ENCODE measurements at places on chromosomes 6 and 20.

- peak; percentile 62 for DNase-seq
Observed at GRCh38 chr6:49553384-49553783, 2.9 kb downstream of the C6orf141 start.

DNA sequence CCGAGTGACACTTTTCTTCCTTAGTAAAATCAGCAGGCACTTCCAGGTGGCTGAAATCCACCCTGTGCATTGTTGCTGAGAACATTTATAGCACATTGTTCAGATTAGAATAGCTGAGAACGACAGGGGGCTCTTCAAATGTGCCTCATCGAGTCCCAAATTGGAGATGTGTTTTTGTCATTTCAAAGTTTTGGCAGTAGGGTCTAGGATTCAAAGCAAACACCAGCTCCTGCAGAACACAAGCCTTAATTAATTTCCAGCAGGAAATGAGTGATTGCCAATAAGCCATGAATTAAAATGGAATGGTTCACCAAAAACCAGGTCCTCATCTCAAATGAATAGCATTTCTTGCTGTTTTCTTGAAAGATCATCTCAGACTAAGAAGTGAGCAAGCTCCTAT lies 171.6 kb downstream of the PLCB1 start:
- no peak for DNase-seq

DNA sequence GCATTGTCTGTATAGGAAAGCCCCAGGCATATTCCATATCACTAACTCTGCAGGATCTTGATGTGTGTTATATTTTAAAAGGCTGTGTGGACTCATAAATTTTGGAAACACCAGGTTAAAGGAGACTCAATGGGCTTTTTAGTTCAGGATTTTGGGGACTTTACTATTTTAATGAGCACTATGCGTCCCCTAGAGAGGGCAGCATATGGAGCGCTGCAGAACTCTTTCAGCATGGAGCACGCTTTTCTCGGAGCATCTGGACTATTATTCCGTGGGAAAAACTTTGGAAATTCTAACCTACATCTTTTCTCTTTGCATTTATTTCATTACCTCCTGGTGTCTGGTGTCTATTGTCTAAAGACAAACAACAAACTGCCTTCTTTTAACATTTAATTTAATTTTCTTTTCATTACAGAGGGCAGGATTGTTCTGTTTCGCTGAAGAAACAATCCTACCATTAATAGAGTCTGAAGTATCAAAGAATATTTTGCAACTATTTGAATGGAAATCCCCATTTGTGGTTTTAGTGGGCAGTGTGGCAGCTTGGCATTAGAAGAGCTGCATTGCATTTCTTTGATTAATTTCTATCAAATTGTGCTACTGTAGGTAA lies 399.9 kb upstream of the HSF2 start:
- no peak for DNase-seq

DNA sequence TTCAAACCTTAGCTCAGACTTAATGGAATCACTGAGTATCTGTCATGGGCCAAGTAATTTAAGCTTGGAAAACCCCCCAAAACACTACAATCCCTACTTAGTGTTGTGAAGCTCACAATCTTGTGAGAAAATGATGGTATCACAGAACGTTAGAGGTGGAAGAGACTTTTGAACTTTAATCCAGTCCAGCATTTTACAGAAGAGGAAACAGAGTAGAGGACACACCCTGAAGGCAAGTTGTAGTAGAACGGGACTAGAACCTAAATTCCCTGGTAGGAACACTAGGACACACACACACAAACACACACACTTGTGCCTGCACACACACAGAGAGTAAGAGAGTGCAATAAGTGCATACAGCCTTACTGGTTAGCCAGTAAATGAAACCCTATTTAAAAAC lies 50.2 kb upstream of the CAP2 start:
- DNase-seq, result no peak

GRCh38 chr6:147641511-147641910 lies 133.0 kb downstream of the SAMD5 start:
- no peak for DNase-seq

DNA sequence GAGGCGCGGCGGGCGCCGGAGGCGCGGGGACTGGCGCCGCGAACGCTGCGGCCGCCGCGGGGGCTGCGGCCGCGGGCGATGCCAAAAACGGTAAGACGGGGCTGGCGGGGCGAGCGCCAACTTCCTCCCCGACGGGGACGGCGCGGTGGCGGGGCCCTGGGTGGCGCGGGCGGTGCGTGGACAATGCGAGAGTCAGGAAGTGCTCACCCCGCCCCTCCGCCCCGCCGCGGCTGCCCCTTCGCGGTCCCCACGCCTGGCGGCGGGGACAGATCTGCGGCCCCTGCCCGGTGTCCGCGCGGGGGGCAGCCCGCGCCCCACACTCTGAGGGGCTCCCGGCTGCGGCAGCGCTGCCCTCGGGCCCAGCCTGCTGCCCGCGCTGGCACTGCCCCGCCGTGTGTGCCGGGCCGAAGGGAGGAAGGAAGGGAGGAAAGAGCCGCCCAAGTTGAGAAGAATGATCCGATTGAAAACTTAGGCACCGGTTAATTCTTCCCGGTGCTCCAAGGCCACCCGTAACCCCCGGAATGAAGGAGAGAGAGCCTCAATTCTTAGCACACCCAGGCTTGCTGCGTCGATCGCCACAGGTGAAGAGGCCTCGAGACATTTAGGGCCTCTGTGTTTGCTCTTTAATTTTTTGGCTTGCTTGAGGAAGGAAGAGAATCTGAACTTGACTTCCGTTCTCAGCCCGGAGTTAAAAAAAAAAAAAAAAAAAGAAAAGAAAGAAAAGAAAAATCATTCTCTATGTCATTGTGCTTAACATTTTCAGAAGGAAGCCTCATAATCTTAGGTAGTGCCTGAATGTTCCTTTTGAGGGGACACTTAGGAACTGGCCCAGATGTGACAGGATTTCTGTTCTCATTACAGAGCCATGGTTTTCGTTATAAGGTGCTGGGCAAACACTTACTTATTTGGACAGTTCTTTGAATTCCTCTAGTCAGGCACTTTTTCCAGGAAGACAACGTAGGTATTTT lies 982 bp downstream of the HECA start:
- DNase-seq, result peak; percentile 19

DNA sequence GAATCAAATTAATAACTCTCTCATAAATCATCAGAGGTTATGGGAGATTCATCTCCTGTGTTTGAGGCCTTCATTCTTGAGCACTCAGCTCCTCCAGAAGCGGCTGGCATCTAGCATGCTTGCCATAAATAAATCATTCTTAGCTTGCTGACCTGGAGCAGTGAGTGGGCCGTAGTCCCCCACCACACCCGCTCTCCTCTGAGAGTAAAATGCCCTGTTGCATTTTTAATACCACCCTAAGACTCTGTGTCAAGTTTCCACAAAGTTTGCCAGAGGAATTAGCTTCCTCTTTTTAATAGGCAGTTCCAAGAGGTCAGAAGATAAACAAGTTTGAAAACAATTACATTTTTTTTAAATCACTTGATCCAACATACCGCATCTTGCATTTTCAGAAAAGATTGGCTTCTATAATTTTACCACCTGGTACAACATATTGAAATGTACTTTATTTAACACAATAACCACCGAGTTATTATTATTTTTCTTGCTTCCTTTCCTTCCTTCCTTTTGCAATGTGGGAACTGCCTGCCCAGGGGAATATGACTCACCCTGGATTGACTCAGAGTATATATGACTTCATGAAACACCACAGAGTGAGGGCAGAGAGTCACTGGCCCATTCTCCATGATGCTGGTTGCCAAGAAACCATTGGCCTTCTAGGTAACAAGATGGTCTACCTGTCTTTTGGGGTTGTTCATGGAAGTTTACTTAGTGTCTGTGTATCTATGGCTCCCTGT lies 29.4 kb upstream of the CLIC5 start:
- DNase-seq, result peak; percentile 80

DNA sequence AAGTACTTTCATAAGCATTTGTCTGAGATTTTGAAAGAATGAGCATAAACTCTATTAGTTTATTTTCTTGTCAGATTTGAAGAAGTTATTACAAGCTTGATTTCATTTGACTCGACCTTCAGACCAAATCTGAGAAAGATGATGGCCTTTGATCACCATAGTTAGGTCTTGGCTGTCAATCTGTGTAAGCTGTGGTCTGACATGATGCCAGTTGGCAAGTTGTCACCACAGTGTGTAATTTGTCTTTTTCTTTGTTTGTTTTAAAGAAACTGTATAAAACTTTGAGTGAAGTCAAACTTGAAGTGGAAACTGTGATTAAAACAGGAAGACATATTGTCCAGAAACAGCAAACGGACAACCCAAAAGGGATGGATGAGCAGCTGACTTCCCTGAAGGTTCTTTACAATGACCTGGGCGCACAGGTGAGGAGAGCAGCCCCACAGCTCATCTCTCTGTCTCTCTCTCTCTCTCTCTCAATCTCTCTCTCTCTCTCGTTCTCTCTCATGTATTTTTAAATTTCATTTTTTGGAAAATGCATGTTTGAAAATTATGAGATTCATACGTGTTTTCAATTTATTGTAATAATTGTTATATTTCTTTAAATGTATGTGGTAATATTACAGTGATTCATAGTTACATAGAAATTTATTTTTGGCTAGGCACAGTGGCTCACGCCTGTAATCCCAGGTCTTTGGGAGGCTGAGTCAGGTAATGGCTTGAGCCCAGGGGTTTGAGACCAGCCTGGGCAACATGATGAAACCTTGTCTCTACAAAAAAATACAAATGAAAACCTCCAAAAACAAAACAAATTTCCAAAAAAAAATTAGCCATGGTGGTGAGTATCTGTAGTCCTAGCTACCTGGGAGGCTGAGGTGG lies 208.1 kb downstream of the UTRN start:
- peak; percentile 13 for DNase-seq

GRCh38 chr6:35777356-35778102 lies 1.1 kb downstream of the CLPSL2 start:
- DNase-seq, result no peak

DNA sequence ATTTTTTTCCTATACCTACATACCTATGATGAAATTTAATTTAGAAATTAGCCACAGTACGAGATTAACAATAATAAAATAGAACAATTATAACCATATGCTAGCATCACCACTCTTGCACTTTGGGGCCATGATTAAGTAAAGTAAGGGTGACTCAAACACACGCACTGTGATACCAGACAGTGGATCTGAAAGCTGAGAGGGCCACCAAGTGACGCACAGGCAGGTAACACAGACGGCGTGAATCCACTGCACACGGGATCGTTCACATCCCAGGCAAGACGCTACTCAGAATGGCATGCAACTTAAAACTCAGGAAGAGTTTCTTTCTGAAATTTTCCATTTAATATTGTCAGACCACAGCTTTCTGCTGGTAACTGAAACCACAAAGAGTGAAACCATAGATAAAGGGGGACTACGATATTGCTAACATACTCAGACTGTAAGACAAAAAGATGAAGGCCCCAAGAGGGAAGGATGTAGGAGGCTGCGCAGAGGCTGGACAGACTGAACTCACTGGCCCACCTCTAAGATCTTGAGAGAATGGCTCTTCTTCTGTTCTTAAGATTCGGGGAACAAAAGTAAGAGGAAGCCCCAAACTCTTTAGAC lies 17.9 kb downstream of the RRBP1 start:
- DNase-seq, result no peak

- DNase-seq, result peak; percentile 20
Observed at GRCh38 chr20:50824137-50824536, 29.3 kb downstream of the BCAS4 start.

GRCh38 chr6:49730251-49730650 lies 13.9 kb downstream of the CRISP3 start:
- no peak for DNase-seq

- no peak for DNase-seq
Observed at GRCh38 chr6:89692256-89692655, 53.7 kb upstream of the LYRM2 start.

DNA sequence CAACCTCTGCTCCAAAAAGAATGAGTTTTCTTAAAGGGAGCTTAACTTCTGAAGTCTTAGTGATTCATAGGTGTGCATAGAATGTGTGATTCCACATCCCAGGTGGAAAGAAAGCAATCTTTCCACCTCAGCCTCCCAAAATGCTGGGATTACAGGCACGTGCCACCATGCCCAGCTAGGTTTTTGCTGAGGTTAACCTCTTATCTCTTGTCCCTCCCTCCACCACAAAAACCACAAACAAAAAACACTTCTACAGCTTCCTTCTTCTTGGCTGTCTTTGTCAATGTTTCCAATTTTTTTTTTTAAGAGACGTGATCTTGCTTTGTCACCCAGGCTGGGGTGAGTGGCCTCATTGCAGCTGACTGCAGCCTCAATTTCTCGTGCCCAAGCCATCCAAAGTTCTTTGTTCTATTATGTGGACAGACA lies 8.1 kb upstream of the CSE1L start:
- no peak for DNase-seq

DNA sequence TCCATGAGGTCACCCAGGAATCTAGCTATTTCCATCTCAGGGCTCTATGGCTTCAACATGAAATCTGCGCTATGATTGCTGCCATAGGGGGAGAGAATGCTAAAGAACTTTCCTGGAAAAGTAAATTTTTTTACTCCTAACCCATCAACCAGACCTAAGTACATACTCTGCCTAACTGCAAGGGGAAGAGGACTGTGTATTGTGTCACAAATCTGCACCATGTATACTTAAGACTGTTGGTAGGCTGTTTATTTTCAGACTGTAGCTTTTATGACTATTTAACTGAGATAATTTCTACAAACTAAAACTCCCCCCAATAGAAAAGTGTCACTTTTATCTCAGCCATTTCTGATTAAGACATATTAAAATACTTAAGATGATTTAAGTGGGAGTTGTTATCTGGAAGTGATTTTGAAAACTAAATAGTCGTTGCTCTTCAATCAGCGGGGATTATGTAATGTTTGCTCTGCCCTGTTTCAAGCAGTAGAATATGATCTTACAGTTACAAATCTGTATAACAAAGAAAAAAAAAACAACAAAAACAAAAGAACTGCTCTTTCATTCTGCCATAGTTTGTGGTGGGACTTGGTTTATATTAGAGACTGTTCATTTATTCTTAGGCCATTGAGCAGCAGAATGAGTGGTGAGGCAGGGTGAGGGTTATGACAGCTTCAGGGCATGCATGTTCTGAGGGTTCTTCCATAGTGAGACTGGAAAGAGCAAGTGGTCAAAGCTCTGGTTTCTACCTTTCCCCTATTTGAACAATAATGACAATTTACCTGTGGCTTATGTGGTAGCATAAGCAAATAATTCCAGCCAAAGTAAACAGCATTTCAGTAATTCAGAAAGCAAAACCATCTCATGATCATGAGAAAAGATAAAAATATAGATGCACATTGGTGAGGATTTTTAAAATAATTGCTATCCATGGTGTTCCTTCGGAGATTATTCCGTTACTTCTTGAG lies 126.3 kb upstream of the CEP162 start:
- no peak for DNase-seq

DNA sequence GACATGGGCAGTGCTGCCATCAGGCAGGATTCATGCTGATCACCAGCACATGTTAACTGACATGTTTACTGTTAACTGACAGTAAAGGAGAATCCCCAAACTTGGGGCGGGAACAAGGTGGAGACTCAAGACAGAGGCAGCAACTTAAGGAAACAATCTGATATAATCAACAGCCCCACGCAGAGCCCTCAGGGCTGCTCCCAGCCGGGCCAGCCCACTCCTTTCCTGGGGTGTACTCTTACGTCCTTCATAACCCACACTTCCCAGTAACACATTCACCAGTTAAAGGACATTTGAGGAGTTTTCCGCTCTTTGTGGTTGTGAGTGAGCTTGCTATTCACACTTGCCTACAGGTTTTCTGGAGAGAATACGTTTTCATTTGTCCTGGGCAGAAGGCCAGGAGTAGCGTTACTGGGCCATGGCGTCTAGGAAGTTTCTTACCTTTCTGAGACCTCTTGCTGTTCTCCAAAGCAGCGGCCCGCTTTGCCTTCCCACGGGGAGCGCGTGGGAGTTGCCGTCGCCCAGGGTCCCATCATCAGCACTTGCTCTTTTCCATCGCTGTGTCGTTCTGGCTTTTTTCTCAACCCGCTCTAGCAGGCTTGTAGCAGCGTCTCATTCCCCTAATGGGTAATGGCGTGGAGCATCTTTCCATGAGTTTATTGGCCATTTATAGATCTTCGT lies 56.4 kb downstream of the FOXF2 start:
- DNase-seq, result no peak
